ENCODE measurements at places on chromosomes 2 and 18.

- no peak for DNase-seq
Observed at GRCh38 chr18:12518326-12518725, 110.6 kb downstream of the PRELID3A start.

GRCh38 chr2:231138699-231139098, 13.9 kb upstream of the HTR2B start:
- DNase-seq: no peak

DNA sequence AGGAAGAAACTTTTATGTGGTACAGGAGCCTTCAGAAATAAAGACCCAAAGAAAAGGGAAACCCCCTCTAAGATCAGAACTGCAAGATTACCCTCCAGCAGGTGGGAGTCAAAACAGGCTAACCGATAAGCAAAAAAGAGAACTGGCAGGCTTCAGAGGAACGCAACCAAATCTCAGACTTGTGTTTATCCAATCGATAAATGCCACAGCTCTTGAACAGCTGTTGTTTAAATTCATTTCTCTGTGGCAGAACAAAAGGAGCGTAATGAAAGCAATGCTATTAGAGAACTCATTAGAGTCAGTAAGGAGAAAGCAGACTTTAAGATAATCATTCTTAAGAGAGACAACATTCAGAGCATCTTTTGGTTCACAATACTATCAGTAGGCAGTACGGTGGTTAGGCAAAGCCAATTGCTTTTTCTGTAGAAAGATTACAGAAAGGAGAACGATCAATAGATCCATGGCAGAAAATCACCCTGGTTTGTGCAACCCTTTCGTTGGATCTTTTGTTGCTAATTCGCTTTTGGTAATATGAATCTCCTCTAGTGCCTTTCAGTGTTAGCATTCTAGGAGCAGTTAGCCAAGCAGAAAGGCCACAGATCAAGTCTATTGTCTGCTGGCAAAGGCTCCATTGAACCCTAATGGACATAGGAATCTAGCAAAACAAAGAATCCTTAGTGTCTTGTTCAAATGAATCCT, 476.4 kb upstream of the CHST9 start:
- no peak for DNase-seq

- DNase-seq: peak; percentile 19
Observed at GRCh38 chr2:28544922-28545589, 49.2 kb downstream of the PLB1 start.

DNA sequence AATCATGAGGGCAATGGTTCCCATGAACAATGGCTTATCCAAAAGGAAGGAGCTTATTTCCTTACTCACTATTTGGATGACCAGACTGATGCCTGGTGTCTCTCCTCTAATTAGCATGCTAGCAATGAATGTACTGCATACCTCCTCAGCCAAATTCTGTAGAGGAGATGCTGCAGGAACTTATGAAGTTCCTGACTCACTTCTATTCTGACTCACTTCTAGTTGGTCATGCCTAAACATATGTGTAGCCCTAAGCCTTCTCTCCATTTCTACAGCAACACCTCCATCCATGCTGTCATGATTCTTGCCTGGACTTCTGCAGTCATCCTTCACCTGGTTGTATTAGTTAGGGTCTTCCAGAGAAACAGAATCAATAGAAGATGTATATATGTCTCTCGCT, 59.9 kb upstream of the MRPS9 start:
- DNase-seq: no peak

- DNase-seq: no peak
Observed at GRCh38 chr18:55382277-55382805, 205.7 kb downstream of the TCF4 start.

- DNase-seq: no peak
Observed at GRCh38 chr2:43348908-43349661, 122.7 kb upstream of the ZFP36L2 start.

GRCh38 chr2:96353032-96353561, 17.5 kb downstream of the NCAPH start:
- DNase-seq: no peak

DNA sequence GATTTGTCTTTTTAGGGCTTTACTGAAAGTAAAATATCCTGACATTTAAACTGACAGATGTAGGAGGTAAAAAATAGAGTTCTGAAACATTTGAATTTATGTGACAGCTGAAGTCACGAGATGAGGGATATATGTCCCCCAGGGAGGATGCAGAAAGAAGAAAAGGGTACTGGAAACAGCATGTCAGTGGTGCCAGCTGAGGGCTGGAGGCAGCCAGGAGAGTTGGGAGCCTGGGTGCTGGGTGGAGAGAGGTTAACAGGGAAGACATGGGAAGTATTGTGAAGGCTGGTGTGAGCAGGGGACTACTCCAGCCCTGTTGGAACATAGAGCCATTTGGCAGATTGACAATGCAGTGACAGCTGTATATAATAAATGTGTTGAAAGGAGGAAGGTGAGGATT, 11.8 kb upstream of the MOCOS start:
- DNase-seq: no peak

- no peak for DNase-seq
Observed at GRCh38 chr2:170733798-170734600, 18.9 kb downstream of the SP5 start.

- DNase-seq: no peak
Observed at GRCh38 chr2:8458503-8459459, 223.1 kb upstream of the ID2 start.

DNA sequence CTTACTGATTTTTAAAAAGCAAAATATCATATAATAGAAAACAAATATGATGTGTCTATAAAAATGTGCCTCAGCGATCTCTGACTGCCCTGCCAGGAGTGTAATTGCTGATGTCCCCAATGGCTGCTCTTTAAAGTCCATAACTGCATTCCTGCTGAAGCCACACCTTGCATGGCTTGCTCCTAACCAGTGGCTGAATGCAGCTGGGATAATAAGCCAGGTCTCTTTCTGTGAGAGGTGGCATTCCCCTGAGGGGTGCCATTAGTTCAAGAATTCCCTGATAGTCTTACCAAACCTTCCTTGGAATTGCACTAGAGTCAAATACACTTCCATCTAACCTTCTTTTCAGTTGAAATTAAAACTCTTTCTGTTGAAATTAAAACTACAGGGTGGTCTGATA, 125.8 kb upstream of the ZNF804A start:
- DNase-seq: no peak

GRCh38 chr18:24459772-24460171, 665 bp upstream of the HRH4 start:
- no peak for DNase-seq

DNA sequence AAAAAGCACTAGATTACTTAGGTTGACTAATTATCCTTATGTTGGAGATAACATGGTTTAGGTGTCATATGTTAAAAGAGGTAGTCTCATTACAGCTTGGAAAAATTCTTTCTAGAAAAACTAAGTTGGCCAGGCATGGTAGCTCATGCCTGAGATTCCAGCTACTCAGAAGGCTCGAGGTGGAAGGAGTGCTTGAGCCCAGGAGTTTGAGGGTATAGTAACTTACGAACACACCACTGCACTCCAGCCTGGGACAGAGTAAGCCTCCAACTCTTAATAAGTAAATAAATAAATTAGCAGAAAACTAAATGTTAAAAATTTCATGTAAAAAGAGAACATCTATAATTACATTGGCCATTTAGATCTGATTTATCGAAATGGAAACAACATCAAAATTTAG, 177.2 kb downstream of the NR4A2 start:
- DNase-seq: no peak

DNA sequence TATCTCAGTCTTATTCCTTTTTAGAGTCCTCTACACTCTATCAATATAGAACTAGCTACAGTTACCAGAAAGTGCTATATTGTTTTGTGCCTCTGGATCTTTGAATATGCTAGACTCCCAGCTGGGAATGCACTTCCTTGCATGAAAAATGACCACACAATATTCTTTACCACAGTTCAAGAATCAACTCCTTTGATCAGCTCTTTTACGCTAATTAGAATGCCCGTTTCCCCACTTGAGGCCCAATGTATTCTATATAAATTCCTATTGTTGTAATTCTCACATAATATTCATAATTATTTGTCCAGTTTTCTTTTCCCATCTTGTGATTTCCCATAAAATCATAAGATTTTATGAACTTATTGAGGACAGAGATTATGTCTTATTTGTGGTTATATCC, 142.2 kb downstream of the UBE2E3 start:
- DNase-seq: no peak

DNA sequence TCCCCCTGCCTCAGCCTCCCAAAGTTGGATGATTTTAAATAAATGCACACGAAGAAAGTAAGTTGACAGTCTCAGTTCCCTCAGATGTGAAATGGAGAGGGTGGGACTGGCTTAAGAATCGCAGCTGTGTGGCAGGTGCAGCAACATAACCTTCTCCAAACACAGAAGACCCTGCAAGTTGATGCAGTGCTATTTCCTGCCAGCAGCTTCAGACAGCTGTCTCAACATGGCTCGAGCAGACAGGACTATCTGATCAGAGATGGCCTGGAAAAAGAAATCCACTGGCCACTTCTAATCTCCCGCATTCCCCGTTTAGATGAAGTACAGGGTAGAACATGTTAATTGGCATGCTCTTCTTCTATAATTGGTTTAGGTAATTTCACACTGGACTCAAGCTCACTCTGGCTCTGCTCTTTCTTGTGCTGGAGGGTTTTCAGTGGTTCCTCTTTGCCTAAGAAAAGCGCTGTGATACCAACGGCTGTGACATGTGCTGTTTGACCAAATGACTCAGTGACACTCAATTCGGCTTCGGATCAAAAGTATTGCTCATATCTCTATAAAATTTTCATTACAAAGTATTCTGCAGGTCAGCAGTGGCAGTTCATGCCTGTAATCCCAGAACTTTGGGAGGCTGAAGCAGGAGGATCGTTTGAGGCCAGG, 40.2 kb downstream of the MYOM1 start:
- no peak for DNase-seq

DNA sequence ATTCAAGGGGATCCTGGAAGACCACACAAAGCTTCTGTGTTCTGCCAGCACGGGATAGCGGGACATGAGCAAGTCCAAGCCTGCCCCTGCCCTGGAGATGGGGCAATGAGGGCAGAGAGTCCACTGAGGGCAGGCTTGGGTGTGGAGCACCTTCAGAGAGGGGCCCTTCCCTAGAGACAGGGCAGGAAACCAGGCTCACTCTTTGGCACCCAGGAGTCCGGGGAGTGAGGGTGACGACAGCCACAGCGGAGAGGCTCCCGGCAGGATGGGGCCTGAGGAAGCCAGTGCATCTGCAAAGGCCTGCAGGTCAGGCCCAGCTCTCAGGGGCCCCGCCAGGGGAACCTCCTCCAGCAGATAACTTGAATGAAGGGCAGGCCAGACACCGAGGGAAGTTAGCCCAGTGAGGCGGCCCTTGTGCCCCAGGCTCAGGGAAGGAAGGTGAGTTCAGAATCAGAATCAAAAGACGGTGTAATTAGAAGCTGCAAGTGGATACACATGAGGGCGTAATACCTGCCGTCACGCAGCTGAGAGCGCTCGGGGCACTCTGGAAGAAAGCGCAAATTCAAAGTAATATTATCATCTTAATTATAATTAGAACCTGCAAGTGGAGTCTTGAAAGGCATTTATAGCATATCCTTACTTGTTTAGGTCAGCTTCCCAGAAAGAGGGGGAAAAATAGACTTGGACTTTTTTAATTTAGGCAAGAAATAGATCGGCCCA, 142.6 kb upstream of the LGALSL start:
- no peak for DNase-seq

DNA sequence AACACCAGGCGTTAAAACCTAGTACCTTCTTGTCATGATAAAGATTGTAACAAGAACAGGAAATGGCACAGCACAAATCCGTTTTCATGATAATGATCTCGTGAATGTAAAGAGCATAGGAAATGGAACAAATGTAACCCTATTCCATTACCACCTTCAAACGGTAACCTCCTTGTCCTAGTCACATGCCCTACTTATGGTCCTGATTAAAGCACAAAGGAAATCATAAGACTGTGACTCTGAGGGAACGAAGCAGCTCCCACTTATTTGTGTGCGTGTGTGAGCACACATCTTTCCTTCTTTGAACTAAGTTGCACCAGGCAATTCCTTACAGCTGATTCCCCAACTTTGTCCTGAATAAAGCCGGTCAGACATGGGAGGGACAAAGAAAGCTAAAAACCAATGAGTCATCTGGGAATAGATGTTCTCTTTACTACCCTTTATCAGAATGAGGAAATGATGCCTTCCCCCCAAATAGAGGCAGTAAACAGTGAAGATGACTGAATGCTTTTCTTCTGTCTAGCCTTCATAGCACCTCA, 192.6 kb downstream of the IKZF2 start:
- DNase-seq: no peak

DNA sequence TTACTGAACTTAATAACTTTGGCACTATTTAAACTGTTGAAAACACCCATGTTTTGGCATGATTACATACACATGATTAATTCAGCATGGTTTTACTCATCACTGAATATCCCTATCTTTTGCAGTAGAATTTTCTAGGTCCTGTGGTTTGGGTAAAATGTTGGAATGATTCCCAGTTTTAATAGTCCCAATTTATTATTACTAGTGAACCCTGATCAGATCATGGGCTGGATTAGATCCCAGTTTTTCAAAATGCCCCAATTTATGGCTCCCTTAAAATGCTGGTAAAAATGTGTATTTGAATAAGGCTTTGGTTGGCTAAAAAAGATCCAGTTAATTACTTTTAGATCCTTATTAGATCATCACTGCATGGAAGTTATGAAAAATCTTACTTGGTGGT, 273.6 kb upstream of the NRP2 start:
- DNase-seq: no peak

GRCh38 chr2:119076713-119077112, 81.8 kb downstream of the C1QL2 start:
- no peak for DNase-seq

DNA sequence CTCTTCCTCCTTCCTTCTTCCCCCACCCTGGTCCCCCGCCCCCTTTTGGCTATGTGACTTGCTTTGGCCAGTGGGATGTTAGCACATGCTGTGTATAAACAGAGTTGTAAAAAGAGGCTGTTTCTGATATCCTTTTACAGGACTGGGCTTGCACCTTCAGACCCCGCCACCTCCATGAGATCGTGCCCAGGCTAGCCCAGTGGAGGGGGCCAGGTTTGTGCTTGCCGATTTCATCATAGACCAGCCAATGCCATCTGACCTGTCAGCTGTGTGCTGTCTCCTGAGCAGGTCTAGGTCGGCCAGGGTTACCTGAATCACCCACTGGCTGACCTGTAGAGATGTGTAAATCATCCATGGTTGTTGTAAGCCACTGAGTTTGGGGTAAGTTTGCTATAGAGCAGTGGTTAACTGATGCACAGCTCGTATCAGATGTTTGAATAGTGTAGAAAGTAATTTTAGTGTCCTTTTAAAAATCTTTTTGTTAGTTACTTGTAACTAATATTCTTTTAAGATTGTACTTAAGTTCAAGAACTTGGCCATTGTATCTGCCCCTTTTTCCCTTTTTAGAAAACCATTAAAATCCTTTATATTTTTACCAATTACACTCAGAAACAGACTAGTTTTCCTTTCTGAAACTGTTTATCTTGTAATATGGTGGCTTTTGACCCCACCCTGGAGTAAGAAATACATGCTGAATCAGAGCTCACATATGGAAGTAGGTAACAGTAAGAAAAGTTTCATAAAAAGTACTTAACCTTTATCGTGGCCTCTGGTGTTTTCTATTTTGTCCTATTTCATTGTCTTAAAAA, 122.0 kb upstream of the MGAT5 start:
- no peak for DNase-seq
